ENCODE measurements at places on chromosomes 12 and 14. TPM values are rescaled to one million over a fixed set of nuclear protein-coding genes. Genes with fewer than 3 reads are reported as not detected.

Gene AMHR2
- total RNA-seq, result not detected

Gene SPATA7
- 1.3 TPM for total RNA-seq

Gene ASB2
- total RNA-seq, result 0.98 TPM

Gene P2RX2
- total RNA-seq, result not detected

Gene ANKRD33
- total RNA-seq, result not detected

Gene ZNF26
- 31.9 TPM for total RNA-seq

Gene RND1
- total RNA-seq, result 4.8 TPM

Gene PLCZ1
- not detected for total RNA-seq

Gene IFNG-AS1
- total RNA-seq, result 1.1 TPM

Gene KRT79
- not detected for total RNA-seq

Gene ADCY6
- total RNA-seq, result not detected

DNA sequence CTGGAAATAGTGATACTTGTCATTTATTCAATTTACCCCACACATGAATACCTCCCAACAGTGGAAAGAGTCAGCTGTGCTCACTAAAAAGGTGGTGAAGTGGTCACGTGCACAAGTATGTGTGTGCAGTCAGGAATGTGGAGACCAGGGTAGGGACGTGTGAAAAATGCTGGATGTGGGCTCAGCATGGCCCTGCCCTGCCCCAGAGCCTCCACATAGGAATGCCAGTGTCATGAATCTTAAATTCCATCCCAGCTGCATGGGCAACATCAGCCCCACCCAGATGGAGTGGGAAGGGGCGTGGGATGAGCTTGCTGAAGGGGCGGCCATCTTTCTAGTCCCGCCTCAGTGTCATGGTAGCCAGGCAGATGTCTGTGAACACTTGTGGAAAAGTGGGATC is 87.7 kb downstream of the C12orf75 start:
- DNase-seq, result no peak

GRCh38 chr12:95829395-95829794 is 29.4 kb upstream of the SNRPF start:
- DNase-seq, result no peak

- DNase-seq, result no peak
Measured at GRCh38 chr12:78864870-78865463, 393 bp downstream of the SYT1 start.

DNA sequence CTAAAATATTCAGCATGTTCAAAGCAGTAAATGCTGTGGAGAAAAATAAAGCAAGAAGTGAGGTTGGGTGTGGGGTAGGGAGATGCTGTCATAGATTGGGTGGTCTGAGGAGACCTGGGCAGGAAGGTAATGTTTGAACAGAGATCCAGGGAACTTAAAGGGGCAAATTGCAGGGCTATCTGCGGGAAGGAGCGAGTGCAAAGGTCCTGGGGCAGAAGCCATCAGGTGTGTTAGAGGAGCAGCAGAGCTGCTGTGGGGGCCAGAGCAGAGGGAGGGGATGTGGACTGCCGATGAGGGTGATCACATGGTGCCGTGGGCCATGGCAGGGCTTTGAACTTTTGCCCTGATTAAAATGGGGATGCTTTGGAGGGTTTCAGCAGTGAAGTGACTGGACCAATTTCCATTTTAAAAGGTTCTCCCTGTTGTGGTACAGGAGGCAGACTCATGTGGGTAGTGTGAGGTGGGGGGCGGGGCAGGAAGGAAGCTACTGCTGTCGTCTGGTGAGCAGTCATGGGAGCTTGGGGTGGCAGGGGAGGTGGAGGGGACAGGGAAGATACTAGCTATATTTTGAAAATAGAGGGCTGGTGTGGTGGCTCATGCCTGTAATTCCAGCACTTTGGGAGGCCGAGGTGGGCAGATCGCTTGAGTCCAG is 145.0 kb downstream of the AACS start:
- no peak for DNase-seq

GRCh38 chr12:53867216-53868012 is 71.2 kb upstream of the HOXC13 start:
- DNase-seq, result no peak

DNA sequence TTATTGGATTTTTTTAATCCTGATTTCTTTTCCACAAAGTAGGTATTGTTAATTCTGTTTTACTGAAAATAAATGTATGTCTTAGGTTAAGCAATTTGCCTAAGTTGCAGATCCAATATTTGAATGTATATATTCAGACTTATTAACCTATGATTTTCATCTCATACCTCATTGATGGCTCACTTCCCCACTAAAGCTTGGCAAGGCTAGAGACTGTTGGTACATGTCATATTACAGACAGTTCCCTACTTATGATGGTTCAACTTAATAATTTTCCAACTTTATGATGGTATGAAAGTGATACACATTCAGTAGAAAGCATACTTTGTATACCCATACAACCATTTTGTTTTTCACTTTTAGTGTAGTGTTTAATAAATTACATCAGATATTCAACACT is 33.2 kb upstream of the KCNH3 start:
- DNase-seq, result no peak

DNA sequence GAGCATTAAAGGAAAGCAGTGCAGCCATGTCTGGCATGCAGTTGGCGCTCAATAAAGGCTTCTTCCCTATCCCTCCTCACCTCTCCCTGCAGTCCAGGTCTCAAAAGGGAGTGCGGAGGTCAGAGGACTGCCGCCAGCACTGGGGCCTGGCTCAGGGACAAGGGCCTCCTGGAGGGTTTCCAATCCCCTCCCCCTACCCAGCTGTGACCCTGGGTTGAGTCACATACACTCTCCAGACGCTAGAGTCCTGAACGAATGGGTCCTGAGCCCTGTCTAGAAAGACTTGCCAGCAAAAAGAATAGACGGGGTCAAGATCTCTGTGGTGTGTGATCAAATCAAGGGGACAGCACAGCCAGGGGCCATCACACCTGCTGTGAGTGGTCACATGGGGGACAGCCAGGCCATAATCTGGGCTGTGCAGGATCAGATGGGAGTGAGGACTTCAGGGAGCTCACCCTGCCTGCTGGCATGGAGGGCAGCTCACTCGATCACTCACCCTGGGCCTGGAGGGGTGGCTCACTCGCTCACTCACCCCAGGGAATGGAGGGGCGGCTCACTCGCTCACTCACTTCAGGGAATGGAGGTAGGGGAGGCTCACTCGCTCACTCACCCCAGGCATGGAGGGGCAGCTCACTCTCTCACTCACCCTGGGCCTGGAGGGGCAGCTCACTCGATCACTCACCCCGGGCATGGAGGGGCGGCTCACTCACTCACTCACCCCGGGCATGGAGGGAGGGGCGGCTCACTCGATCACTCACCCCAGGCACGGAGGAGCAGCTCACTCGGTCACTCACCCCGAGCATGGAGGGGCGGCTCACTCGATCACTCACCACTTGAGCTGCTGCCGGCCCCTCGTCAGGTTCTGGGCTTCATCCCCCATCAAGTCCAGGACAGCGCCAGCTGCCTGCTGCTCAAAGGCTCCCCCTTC is 12.8 kb downstream of the CFAP73 start:
- no peak for DNase-seq

DNA sequence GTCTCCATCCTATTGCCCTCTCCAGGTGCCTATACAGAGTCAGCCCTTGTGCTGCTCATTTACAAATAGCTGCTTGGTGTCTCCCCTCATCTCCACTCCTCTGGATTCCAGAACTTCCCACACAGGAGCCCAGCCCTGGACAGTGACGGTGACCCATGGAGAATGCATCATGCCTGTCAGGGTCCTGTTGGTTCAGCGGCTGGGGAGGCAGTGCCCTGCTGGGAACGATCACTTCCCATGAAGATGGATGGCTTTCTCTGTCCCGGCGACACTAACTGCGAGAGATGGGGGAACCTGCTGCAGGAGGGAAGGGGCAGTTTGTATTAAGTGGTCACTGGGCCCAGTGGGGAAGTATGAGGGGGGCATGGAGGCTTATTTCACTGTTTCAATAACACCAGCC is 395.0 kb upstream of the TBX3 start:
- no peak for DNase-seq

DNA sequence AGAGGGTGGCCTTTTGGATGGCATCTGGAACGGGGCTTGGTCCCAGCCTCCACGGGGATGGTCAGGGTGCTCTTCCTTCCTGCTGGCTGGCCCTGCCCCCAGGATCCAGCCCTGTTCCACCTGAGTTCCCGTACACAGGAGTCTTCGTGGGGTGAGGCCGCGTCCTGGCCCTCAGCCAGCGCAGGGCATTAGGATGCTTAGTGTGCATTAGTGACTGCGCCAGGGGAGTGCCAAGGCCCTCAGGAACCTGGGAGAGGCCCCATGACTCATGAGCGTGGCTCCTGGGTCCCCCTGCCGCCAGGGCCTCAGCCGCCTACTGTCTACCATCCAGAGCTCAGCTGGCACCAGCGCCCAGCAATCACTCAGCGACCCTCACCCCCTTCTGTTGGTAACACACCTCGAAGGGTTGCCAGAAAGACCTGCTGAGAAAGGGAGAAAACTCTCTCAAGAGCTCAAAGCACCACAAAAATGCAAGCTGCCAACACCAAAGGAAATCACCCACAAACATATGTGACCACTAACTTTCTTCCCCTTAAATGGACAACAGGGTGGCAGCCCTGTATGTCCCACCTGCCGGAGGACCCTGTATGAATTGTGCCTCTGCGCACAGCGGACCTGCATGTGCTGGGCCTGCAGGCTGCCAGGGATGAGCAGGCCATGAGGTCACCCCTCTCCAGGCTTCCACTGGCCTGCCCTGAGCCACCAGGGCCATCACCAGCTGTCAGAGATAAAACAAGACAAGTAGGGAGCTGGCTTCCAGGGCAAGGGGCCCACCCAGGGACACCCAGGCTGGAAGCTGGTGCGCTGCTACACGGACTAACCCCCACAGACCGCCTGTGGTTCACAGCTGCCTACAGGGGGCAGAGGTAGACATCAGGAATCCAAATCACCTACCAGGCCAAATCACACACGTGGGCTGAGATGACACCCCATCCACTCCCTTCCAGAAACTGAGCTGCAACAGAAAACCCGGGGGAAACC is 28.7 kb downstream of the CCDC85C start:
- DNase-seq, result no peak

GRCh38 chr12:120620624-120621023 is 19.8 kb upstream of the CABP1 start:
- no peak for DNase-seq

GRCh38 chr14:73661872-73662271 is 17.1 kb downstream of the DNAL1 start:
- no peak for DNase-seq

DNA sequence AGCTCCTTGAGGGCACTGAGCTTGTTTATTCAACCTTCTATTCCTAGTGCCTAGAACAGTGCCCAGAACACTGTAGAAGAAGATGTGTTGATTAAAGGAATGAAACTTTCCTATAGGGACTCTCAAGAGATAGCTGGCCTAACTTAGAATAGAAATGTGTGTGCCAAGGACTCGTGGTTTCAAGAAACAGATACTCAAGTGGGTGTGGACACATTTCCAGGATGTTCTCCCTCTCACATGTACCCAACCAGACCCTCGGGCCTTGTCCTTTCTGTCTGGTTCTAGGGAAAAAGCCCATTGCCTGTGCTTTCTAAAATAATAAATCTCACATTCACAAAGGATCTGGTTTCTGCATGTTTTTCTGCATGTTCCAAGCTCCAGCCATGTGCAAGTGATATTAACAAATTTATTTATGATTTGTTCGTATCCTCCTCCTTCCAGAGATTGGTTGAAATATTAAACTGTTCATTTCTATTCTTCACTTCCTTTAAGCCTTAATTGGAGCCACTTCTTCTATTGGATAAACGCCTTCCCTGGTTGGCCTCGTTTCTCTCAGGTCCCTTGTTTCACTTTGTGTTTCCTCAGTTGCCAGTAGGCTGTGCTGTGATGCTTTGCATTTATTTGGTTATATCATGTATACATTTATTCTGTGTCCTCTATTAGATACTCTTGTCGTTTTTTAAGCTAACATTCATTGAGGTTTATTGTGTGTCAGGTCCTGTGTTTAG is 89.8 kb downstream of the CRADD start:
- no peak for DNase-seq

GRCh38 chr14:71194251-71194650 is 287.0 kb downstream of the PCNX1 start:
- DNase-seq, result no peak

DNA sequence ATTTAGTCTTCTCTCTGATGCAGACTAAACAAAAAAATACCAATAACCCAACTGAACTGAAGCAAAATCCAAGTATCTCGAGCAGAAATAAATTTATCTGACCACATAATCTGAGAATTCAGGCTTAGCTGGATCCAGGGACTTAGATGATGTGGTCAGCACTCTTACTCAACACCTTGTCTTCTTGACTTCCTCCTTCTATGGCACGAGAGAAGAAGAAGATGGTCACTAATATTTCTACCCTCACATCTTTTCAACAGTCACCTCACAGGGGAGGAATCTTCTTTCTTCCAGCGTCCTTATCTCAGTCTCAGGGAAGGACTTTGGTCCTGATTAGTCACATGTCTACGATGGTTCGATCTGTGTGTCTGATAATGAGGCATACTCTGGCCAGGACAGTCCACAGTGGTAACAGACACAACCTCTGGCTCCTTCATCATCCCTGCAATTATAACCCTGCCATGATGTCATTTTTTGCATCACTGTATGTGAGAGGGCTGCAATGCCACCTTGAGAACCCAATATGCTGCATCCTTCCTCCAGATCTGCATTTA is 15.8 kb downstream of the RGS6 start:
- no peak for DNase-seq

DNA sequence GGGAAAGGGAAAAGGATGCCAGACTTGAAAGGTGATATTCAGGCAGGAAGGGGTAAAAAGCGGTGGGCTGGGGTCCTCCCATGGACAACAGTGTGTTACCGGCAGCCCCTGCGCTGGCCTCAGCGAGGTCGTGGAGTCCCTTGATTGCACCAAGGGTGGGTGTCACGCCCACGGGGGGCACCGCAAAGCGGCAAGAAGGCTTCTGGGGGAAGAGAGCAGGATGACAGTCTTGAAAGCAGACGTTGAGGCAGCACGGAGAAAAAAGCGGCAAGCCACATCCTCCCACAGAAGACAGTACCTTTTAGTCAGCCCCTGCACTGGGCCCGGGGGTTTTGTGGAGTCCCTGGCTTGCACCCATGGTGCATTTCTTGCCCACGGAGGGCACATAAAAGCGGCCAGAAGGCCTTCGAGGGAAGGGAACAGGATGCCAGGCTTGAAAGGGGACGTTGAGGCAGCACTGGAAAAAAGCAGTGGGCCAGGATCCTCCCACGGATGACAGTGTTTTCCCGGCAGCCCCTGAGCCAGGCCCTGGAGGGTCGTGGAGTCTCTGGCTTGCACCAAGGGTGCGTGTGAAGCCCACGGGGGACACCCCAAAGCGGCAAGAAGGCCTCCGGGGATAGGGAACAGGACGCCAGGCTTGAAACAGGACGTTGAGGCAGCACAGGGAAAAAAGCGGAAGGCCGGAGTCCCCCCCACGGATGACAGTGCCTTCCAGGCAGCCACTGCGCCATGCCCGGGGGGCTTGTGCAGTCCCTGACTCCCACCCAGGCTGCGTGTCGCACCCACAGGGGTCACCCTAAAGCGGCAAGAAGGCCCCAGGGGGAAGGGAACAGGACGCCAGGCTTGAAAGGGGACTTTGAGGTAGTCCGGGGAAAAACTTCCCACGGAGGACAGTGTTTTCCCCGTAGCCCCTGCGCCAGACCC is 162.2 kb upstream of the ALG10B start:
- no peak for DNase-seq

DNA sequence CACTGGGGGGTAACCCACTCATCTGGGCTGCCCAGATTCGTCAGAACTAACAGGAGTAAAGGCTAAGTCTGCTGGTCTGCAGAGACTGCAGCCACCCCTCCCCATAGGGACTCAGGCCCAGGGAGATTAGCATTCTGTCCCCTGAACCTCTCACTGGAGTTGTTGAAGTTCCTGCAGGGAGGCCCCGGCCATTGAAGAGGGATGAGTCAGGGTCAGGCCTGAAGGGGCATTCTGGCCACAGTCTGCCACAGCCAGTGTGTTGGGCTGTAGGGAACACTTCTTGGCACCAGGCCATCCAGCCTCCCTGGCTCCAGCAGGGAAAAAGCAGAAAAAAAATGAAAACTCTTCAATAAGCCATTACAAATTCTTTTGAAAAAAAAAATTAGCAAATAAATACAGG is 35.3 kb downstream of the KLRK1 start:
- no peak for DNase-seq
